Stimulated activated effector memory CD8-positive, alpha-beta T cell treated with anti-CD3 and anti-CD28 coated beads, Interleukin-12 subunit alpha, Interleukin-12 subunit beta, amount 100 ng/mL, for 72 hours (primary cell): ENCODE measurements at places on chromosomes 4 and X.

GRCh38 chrX:123425471-123425870, 241.4 kb downstream of the GRIA3 start:
- DNase-seq = no peak

- no peak for DNase-seq
Measured at GRCh38 chrX:130176942-130177341, 5.2 kb downstream of the RAB33A start.

- DNase-seq = no peak
Measured at GRCh38 chr4:85573270-85573669, 98.3 kb downstream of the ARHGAP24 start.

- no peak for DNase-seq
Measured at GRCh38 chr4:187469627-187470026, 525.9 kb upstream of the ZFP42 start.

- DNase-seq = no peak
Measured at GRCh38 chr4:8400632-8401325, 39.7 kb downstream of the ACOX3 start.

DNA sequence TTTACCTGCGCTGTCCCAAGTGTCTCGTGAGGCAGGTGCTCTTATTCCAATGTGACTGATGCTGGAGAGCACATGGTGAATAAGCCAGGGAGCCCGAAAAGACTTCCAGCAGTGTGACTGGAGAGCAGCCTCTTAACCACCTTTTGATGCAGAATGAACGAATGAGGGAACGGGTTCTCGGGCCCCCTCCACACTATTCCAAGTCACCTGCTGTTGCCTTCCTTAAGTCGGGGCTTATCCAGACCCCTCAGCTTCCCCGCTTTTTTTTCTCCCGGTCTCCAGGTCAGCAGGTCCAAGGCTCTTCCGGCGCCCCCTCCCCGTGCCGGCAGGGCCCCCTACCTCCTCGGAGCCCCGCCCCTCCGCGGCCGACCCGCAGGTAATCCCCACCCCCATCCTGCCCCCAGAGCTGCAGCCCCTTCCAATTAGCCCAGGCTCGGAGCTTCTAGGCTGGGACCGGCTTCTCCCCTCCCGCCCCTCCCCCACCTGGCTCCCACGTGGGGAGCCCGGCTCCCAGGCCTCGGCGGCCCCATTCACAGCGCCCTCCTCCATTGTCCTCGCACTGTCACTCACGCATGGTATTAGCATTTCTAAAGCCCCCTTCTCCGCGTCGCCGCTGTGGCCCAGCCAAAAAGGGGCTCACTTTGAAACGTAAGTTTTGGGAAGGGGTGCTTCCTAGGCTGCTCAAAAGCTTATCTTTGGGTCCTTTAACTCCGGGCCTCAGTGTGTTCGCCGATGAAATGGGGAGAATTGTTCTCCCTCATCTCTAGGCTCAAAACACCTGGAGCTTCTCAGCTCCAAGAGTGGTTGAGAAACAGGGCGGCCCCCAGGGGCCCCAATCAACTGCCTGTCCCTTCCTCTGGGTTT, 56.2 kb upstream of the PJA1 start:
- no peak for DNase-seq

GRCh38 chr4:147284935-147285334, 196.0 kb upstream of the EDNRA start:
- no peak for DNase-seq

- DNase-seq = no peak
Measured at GRCh38 chr4:119281393-119281792, 40.5 kb downstream of the FABP2 start.

DNA sequence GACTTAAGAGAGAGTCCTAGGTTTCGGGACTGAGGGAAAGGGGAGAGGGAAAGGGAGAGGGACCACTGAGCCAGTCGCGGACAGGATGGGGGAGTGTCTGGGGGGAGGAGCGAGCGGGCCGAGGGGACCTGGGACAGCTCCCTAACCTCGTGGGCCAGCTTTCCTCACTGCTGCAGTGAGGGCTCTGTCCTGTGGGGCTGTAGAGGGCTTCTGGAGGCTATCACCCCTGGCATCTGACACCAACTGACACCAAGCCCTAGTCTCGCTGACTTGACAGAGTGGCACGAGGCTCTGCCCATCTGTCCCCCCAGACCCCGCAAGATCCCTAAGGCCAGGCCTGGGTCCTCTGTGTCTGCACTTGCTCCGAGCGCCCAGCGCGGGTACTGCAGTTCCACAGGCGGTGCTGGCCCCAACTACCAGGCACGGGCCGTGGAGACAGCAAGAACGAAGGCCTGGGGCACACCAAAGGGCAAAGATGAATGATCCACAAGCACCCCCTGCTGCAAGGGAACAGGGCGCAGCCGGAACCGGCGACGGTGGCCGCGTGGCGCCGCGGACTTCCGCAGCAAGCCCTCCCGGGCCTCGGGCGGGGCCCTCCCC, 465 bp downstream of the HAUS7 start:
- DNase-seq = no peak

- no peak for DNase-seq
Measured at GRCh38 chrX:110346681-110347080, 12.0 kb upstream of the RTL9 start.

DNA sequence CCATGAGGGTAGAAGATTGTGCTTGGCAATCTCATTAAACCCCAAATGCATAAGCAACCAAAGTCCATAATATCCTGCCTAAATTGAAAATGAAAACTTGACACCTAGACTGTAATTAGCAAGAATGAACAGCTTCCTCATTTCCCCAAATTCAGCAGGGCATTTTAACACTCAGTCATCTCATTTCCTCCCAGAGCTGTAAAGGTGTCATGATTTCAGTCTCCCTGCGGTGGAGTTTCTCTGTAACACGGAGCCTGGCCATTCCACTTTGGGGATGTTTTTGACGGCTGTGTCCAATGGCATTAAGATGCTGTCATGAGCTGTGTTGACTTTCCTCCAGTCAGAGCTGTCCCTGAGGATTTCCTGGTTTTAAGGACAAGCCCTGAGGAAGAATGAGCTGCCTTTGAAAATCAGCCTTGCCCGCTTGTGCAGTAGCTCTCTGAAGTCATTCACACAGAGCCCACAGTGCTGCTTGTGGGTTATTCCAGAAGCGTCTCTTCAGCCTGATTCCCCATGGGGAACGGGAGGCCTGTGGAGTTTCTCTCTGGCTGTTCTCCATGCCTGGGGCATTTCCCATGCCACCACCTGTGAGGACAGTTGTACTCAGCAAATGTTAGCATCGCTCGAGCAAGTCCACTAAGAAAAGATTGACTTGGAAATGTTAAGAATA, 187.0 kb downstream of the MID1 start:
- DNase-seq = no peak

DNA sequence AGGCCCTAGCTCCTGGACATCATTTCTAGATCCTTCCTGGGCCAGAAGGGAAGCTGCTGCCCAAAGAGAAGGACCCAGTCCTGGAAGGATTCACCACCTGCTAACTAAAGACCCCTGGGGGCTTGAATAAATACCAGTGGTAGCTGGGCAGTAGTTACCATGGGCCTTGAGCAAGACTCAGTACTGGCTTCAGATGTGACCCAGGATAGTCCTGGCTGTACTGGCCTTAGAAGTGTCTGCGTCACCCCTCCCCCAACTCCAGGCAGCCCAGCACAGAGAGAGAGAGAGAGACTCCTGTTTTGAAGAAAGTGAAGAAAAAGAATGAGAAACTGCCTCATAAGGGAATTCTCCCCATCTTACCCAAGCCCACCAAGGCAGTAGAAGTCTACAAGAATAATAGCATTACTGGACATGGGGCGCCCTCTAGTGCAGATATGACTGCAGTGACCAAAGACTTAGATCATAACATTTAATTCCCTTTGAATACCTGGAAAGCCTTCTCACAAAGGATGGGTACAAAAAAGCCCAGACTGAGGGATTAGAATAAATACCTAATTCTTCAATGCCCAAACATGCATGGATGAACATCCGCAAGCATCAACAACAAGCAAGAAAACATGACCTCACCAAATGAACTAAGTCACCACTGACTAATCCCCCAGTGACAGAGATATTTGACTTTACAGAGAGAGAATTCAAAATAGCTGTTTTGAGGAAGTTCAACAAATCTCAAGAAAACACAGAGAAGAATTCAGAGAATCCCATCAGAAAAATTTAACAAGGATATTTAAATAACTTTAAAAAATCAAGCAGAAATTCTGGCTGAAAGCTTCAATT, 171.8 kb downstream of the HNRNPD start:
- DNase-seq = no peak

DNA sequence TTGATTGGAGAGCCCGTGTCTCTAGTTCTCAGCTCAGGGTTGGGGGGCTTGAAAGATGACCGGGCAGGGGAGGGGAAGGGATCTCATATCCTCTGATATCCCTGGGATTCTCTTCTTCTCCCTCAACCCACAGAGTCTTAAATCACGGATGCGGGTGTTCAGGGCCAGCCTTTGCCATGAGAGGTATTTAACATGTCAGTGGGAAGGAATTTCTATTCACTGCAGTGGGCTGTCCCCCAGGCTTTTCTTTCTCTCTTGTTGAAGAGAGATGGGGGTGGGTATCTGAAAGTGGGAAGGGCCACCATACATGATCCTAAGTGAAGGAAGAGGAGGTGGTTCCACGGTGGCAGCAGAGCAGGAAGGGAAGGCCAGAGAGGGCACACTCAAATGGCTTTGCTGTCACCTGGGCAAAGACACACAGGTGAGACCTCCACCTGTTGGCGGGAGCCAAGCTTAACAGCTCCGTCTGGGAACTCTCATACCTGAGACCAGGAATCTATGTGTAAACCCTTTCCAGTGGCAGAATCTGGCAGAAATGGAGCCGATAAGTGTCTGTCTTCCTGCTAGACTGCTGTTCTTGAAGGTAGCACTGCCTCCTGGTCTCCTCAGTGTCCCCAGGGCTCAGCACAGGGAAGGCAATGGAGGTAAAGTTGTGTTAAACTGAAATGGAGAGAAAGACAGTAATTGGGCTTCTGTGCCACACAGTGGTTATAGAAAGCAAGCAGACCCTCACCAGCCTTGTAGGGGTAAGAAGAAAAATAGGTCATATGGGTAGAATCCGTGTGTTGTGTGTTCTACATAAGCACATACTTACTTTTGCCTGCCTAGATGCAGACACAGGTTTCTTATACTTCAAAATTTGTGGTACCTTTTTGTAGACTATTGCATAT, 49.4 kb downstream of the RHOH start:
- DNase-seq = no peak

- DNase-seq = no peak
Measured at GRCh38 chr4:151569650-151570049, 160.7 kb downstream of the FHIP1A start.

GRCh38 chr4:15254236-15254880, 173.5 kb upstream of the C1QTNF7 start:
- no peak for DNase-seq

- DNase-seq = no peak
Measured at GRCh38 chr4:70984589-70984988, 8.9 kb upstream of the DCK start.

GRCh38 chr4:113080050-113080449, 30.6 kb downstream of the ANK2 start:
- no peak for DNase-seq

DNA sequence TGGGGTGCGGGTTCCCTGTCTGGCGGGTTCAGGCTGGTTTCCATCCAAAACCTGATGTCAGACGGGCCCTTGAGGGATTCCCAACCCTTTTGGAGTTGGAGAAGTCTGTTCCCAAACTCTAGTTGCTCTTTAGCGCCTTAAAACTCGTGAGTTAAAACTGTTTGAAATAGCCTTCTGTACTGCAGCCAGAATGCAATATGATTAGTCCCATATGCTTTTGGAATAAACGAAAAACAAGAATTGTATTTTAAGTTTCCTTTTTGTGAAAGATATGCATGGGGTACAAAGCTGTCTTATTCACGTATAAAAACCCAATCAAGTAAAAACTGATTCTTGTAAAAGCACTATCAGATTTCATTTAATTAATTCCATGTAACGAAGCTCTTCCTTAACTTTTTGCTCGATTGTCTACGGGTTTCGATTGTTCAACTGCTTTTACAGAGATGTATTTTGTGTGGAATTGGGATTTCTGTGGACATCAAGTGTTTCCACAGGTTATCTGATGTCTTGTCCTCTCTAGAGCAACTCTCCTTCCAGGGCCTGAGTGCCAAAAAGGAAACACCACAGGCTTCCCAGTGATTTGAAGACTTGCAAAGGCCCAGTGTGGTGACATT, 49.5 kb downstream of the CLDN34 start:
- DNase-seq = no peak

- DNase-seq = peak; percentile 74
Measured at GRCh38 chr4:81913427-81913879, 441.7 kb upstream of the RASGEF1B start.

DNA sequence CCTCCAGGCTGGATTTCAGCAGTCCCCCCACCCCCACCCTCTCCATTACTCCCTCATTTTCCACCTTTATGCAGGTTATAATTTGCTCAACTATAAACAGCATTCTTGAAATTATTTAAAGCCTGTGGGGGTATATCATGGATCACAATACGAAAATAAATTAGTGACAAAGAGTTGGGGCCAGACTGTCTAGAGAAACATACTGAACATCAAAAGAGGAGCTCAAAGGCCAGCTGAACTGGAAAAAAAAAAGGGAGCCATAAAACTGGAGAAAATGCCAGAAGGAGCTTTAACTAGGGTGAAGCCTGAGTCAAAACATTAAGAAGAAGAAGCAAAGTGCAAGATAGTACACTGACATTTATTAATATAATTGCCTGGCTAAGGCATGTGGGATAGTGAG, 137.8 kb downstream of the ANTXR2 start:
- DNase-seq = no peak

GRCh38 chr4:84235126-84235944, 263.8 kb downstream of the NKX6-1 start:
- DNase-seq = no peak
